T-helper 2 cell (primary cell): ENCODE measurements at places on chromosomes 3 and 15.

- DNase-seq = no peak
Observed at GRCh38 chr15:101157721-101158120, 94.1 kb downstream of the CHSY1 start.

GRCh38 chr15:78131295-78132061, at the start of gene CIB2:
TSS of gene CIB2 (minus strand) at chr15:78131445. CDS start at chr15:78131215, 230 bp downstream.
- peak; percentile 53 for DNase-seq

DNA sequence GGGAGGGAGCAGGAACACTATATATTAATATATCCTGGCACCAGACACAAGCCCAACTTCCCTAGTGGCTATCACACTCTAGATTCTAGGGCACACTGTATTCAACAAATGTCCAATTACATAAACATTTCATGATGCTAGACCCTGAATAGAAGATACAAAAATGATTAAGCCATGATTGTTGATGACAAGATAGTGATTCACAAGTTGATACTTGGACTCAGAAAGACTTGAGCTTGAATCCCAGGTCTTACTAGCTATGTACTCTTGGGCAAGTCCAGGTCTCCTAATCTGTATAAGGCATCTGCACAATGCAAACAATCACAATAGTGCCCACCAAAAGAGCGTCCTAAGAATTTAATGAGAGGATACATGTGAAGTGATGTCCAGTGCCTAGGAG, 10.0 kb upstream of the SNTN start:
- no peak for DNase-seq

- DNase-seq = no peak
Observed at GRCh38 chr3:126056681-126057500, 27.0 kb downstream of the SLC41A3 start.

DNA sequence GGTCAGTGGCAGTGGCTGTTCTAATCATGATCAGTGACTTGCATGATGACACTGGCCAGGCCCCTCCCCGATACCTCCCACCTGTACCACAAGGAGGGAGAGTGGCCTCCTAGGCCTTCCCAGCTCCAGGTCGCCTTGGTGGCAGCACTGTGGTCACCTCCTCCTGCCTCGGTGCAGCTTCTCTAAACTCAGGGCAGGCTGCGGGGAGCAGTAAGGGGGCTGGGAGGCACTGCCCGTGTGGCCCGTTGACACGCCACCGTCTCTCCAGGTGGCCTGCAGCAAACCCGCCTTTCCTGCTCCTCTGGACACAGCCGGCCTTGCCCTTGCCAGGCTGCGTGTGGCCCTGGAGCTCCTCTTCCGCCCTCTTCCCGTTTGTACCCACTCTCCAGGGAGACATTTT, 184.1 kb downstream of the XXYLT1 start:
- no peak for DNase-seq

DNA sequence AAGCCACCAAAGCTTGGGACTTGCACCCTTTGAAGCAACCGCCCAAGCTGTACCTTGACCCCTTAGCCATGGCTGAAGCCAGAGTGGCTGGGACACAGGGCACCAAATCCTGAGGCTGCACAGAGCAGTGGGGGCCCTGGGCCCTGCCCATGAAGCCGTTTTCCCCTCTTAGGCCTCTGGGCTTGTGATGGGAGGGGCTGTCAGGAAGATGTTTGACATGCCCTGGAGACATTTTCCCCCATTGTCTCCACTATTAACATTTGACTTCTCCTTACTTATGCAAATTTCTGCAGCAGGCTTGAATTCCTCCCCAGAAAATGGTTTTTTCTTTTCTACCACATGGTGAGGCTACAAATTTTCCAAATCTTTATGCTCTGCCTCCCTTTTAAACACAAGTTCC, 522.2 kb downstream of the EDEM1 start:
- DNase-seq = no peak

- no peak for DNase-seq
Observed at GRCh38 chr15:101201411-101202174, 50.3 kb downstream of the CHSY1 start.

DNA sequence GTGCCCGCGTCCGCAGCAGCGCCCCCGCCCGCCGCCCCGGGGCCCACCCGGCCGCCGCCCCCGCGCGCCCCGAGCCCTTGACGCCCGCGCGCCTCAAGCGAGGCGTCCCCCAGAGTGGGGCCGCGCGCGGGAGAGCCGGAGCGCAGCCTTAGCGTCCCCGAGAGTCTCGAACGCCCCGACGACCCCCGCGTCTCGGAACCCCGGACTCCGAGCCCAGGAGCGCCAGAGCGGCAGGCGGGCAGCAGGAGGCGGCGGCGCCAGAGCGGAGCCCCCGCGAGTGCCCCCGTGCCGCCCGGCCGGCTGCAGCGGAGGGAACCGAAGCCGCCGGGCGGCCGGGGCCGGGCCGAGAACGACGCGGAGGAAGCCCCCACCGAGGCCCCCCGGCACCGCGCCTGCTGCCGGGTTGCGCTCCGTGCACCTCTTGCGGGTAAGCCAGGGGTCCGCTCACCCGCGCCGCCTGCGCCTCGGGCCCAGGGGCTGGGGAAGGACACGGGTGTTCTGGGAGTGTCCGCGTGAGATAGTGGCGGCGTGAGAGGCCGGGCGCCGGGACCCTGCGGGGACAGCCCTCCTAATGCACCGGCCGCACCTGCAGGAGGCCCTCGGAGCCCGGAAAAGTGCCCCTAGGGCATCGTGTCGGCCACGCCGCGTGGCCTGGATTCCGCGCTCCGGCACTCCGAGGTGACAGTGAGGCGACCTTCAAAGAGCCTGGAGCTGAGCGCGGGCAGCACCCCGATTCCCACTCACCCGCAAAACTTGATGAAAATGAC, 52.0 kb upstream of the ULK4 start:
- DNase-seq = peak; percentile 33

GRCh38 chr3:127598841-127599570, 795 bp downstream of the MCM2 start:
- DNase-seq = no peak

DNA sequence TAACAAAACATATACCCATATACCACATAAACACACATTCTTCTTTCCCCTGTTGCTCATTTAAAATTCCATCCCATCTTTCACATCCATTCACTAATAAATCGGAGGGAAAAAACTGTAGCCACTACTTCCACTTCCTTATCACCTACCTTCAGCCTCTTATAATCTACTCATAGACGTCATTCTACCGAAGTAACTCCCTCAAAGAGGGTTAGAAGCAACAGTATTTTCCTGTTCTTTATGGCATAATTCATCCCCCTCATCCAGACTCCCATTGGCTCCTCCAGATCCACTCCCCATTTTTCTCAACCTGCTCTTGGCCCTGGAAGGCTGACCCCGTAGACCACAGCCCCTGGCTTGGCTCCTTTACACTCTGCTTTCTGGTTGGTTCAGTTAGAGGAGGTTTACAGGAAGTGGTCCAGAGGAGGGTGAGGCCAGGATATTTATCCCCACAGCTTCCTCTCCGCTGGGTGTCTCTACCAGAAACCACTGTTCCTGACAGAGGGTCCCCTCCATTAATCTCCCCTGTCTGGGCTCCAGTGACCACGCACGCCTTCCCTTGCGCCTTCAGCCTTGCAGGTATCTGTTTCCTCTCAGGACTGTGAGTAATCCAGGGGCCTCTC, 46.3 kb downstream of the FMN1 start:
- no peak for DNase-seq

DNA sequence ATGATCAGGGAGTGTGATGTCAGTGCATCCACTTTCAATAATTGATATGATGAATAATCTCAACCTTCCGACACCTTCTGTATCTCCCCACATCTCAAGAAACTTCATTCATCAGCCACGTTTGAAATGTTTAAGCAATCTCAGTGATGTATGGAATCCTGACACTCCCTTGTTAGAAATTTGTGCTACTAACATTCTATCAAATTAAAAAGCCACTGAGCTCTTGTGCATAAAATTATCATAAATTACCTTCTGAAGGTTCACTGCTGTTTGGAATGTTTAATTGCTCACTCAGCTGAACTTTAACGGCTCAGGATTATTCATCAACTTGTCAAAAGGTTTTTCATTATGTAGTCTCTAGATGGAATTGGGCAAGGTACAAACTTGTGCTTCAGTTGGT, 108.4 kb upstream of the DPH6 start:
- no peak for DNase-seq
